ENCODE measurements at places on chromosomes 11 and 22.

- no peak for DNase-seq
Observed at GRCh38 chr22:47486569-47487312, 724.3 kb downstream of the TBC1D22A start.

DNA sequence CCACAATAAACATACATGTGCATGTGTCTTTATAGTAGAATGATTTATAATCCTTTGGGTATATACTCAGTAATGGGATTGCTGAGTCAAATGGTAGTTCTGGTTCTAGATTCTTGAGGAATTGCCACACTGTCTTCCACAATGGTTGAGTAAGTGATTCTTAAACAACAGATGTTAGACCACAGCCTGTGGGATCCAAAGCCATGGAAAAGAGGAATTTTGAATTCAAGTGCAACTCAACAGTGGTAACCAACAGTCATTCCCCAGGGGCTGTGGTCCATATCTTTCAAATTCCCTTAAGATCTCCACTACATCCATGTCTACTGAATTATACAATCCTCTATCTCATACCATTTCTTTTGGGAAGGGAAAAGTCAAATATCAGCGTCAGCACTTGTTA lies 321.5 kb downstream of the LARGE1 start:
- no peak for DNase-seq

GRCh38 chr11:84089072-84090057 lies 803.2 kb upstream of the CCDC90B start:
- DNase-seq = no peak

DNA sequence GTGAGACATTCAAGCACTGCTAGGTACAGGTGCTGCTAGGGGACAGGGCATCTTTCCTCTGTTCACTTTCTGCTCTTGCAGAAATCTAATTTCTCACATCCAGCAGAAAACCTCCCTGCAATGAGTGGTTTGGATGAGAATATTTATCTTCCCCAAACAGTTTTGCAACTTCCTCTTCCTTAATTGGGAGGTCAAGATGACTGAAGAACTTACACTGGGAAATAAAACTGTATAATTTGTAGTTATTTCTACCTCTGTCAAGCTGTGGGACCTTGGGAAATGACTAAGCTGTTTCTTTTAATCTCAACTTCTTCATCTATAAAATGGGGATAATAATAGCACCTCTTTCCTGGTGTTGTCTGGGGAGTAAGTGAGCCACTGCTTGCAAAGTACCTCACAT lies 69.8 kb downstream of the PRR5L start:
- no peak for DNase-seq

- no peak for DNase-seq
Observed at GRCh38 chr22:19242699-19243098, 48.8 kb downstream of the CLTCL1 start.

GRCh38 chr11:33980897-33981296 lies 70.6 kb upstream of the CAPRIN1 start:
- no peak for DNase-seq

DNA sequence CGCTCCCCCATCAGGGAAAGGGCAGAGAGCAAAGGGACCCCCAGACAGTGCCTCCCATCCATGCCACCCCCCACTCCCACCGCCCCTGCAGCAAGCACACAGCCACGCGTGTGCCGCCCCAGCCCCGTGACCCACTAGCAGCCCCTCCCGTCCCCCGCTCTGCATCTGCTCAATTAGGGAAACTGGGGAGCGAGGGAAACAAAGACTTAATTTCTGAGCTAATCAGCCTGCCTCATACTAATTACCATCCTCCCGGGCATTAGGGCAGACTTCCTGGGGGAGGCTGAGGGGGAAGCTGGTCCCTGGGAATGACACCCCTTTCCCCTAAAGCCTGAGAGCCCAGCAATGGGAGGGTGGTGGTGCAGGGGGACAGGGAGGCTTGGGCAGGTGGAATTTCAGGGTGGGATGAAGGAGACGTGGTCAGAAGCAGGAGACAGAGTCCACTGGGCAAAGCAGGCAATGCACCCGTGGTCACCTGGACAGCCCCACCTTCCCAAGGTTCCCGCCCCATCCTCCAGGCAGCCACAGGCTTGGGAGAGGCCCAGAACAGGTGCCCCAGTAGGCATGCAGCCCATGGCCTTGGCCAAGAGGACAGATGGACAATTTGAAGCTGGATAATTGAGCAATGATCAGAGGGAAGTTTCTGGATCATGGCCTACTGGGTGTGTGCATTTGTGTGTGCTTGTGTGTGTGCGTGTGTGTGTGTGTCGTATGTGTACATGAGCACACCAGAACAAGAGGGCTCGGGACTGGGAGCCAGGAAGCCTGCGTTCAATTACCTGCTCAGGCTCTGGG lies 20.6 kb downstream of the ELFN2 start:
- DNase-seq = no peak

- DNase-seq = peak; percentile 26
Observed at GRCh38 chr11:28619846-28620540, 511.8 kb downstream of the METTL15 start.

DNA sequence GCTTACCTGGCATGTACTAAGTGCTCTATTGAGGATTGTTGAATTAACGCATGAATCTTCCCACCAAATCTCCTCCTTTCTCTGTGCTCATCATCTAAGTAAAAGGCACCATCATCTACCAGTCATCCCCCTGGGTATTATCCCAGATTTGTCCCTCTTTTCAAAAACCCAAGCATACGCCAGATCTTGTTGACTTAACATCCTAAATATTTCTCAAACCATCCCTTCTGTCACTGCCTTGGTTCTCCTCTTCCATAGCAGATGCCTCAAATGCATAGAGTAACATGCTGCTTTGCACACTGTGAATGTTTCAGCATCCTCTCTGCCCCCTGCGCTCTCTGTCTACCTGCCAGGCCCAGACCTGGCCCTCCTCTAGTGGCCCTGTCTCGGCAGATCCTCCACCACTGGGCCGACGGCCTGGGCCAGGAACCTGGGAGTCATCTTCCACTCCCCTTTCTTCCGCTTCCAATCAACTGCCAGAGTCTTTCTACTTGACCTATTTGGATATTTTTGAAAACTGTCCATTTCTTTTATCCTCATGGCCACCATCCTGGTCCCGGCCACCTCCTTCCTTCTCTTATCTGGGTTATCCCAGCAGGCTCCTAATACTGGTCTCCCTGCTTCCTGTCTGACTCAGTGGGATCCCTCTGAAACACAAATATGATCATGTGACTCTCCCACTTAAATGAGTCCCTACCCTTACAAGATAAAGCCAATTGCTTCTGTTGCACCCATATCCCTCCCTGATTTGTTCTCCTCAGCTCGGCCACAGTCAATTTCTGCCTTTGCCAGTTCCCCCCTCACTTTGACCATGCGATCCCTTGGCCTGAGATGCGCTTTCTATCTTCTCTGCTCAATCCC lies 3.4 kb upstream of the TAB1 start:
- no peak for DNase-seq

DNA sequence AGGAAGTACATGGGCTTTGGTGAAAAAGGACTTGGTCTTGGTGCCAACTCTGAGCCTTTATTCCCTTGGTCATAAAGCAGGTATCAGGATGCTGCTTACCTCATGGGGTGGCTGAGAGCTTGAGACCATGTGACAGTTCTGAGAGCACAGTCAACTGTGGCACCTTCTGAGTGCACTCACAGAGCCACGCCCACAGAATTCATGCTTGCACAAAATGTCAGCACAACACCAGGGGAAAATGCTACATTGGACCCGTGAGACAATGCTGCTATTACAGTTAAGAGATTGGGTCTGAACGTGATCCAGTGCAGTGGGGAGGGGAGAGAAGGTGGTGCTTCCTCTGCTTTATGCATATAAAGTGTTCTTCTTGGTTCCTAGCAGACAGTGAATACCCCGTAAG lies 79.5 kb upstream of the SPON1 start:
- no peak for DNase-seq

GRCh38 chr22:45460288-45461109 lies 42.2 kb upstream of the FBLN1 start:
- no peak for DNase-seq

All from HFFc6 (cell line).